ENCODE measurements at places on chromosomes 11 and 22.

DNA sequence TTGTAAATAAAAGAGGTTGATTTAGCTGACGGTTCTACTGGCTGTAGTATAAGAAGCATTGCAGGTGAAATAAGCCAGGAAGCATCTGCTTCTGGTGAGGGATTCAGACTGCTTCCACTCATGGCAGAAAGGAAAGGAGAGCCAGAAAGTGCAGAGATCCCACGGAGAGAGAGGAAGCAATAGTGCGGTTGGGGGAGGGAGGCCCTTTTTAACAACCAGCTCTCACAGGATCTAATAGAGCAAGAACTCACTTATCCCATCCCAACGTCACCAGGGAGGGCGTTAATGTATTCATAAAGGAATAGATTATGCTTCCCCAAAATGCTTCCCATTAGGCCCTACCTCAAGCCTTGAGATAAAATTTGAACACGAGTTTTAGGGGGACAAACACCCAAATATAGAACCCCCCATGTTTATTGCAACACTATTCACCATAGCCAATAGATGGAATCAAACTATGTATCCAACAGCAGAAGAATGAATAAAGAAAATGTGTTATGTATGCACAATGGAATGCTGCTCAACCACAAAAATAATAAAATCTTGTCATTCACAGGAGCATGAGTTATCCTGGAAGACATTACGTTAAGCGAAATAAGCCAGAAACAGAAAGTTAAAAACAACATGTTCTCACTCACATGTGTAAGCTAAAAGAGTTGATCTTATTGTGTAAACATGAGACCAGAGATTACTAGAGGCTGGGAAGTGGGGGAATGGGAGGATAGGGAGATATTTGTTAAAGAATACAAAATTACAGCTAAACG lies 908.3 kb upstream of the ANO3 start:
- DNase-seq, result no peak

DNA sequence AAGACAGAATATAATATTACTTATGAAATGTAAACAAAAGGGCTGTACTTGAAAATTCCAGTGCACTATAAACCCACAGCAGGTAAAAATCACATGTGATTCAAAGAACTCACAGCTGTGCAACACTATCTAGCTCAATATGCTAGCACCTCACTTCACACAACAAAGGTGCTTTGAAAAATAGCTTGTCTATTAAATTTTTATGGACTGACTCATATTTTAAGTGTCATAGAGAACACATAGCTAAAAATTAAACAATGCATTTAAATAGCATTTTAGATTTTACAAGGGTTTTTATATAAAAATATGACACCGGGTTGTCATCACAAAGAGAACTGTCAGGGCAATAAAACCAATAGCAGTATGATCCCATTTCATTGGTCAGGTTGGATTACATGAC lies 1390.5 kb upstream of the TENM4 start:
- DNase-seq, result no peak

- no peak for DNase-seq
Measured at GRCh38 chr11:43830928-43831440, 49.6 kb upstream of the ALKBH3 start.

DNA sequence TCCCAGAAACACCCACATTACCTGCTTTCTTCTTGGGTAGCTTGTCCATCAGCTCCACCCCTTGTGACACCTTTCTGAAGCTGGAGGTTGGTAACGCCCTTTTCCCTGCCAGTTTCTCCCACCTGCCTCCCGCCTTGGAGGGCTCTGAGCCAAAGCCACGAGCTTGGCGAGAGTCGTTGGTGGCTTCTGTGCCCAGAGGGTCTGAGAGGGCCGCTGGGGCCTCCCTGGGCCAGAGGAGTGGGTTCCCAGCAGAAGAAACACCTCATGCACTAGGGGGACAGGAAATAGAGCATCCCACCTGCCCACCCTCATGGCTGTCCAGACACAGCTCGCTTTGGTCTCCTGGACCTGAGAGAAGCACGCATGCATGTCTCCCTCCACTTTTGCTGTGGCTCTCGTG lies 37.9 kb downstream of the B3GAT1 start:
- no peak for DNase-seq

DNA sequence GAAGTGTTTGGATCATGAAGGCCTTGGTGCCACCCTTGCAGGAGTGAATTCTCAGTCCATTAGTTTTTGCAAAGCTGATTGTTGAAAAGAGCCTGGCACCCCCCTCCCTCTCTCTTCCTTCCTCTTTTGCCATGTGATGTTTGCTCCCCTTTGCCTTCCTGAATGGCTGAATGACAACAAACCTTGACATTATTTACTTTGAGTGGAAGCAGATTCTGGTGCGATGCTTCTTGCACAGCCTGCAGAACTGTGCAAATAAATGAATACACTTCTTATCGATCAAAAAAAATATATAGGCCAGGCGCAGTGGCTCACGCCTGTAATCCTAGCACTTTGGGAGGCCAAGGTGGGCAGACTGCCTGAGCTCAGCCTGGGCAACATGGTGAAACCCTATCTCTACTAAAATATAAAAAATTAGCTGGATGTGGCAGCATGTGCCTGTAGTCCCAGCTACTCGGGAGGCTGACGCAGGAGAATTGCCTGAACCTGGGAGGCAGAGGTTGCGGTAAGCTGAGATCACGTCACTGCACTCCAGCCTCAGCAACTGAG lies 2.0 kb upstream of the NARS2 start:
- no peak for DNase-seq

DNA sequence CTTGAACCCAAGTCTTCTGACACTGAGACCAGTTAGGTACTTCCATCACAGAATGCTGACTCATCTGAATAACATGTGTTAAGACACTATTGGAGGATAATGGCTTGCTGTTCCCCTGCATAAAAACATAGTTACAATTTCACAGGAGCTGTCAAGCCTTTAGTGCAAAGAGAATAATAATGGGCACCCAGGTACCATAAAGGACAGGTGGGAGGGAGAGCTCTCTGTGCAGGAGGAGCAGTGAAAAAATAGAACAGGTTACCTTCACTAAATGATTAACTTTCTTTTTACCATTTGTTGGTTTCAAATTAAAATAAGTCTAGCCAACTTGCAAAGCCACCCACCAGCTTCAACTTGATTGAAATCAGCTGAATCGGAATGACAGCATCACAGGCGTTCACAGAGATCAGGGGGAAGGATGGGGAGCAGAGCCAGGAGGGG lies 173.2 kb downstream of the DSCAML1 start:
- no peak for DNase-seq

DNA sequence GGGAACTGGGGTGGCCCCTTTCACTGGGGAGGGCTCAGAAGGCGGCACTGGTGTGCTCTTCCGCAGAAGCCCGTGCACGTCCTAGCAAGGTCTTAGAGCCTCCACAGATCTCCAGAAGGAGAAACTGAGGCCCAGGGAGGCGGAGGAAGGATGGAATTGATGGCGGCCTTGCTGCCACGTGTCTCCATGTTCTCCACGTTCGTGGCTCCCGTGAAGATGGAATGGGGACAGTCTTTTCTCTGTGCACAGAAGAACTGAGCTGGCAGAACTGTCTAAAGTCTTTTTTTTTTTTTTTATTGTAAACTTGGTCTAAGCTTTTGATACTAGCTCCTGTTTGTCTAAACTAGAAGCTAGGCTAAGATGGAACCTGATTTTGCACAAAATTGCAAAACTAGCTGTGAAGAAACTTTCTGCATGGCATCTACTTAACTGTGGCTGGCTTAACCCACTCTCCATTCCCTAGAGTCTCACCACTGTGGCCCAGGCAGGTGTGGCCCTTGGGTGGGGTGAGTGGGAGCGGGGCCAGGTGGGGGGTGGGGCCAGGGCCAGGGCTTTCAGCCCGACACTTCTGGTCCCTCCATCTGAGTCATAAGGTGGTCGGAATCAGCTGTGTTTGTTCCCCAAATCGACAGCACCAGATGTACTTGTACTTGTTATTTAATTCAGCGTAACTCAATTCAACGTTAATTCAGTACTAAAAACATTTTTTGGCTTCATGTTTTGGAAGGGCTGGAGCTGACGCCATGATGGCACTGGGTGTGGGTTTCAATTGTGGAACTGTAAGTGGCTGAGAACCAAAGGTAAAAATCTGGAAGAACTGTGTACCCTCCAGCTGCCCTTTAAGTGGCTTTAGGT lies 120.7 kb downstream of the MPPED1 start:
- DNase-seq, result no peak

DNA sequence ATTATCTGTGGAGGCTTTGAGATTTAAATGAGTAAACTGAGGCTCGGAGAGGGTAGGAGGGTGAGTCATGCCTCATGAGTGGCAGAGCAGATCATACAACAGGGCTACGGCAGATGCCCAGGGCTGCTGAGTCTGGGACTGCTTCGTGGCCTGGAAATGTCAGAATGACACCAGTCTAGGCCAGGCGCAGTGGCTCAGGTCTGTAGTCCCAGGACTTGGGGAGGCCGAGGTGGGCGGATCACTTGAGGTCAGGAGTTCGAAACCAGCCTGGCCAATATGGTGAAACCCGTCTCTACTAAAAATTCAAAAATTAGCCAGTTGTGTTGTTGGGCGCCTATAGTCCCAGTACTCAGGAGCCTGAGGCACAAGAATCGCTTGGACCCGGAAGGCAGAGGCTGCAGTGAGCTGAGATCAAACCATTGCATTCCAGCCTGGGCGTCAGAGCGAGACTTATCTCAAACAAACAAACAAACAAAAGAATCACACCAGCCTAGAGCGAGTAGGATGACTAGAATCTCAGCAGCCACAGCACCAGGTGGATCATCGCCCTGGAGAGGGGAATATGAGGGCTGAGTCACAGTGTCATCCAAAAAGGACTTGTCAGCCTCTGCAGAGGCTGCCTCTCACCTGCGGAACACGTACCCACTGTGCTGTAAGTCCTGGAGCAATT lies 48.6 kb upstream of the ADA2 start:
- DNase-seq, result no peak

GRCh38 chr11:104001561-104002056 lies 34.8 kb upstream of the DDI1 start:
- no peak for DNase-seq

GRCh38 chr22:38569181-38569971 lies 607 bp downstream of the DMC1 start:
- DNase-seq, result no peak

GRCh38 chr11:120216426-120217102 lies 5.7 kb downstream of the OAF start:
- no peak for DNase-seq

DNA sequence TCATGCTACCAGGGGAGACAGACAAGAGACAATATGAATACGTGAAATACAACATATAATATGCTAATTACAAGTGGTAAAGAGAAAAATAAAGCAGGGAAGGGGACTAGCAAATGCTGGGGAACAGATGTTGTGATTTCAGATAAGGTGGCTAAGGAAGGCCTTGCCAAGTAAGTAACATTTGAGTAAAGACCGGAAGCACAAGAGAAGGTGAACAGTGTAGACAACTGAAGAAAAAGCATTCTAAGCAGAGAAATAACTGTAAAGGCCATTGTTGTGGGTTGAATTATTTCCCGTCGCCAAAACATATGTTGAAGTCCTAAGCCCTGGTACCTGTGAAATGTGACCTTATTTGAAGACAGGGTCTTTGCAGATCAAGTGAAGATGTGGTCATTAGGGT lies 63.7 kb upstream of the EED start:
- peak; percentile 51 for DNase-seq

GRCh38 chr11:128153697-128154048 lies 433.7 kb downstream of the ETS1 start:
- no peak for DNase-seq

DNA sequence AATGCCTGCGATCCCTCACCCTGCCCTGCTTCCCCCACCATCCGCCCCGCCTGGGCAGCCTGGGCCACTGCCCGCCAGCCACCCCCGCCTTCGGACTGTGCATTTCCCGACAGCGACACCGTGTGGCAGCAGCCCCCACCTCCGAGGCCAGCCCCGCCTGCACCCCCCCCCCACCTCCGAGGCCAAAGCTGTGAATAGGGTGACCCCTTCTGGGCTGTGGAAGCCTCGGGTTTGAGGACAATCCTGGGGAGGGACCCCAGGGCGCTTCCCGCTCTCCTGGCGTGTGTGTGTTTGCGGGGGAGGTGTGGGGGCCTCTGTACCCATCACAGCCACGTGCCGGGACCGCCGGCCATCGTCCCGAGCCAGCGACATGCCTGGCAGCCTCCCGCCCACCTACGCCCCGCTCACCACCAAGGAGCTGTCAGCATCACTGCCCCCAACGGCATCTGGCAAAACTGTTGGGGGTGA lies 33.8 kb upstream of the PPARA start:
- DNase-seq, result peak; percentile 71

- no peak for DNase-seq
Measured at GRCh38 chr11:58712531-58712930, 19.2 kb downstream of the GLYAT start.

DNA sequence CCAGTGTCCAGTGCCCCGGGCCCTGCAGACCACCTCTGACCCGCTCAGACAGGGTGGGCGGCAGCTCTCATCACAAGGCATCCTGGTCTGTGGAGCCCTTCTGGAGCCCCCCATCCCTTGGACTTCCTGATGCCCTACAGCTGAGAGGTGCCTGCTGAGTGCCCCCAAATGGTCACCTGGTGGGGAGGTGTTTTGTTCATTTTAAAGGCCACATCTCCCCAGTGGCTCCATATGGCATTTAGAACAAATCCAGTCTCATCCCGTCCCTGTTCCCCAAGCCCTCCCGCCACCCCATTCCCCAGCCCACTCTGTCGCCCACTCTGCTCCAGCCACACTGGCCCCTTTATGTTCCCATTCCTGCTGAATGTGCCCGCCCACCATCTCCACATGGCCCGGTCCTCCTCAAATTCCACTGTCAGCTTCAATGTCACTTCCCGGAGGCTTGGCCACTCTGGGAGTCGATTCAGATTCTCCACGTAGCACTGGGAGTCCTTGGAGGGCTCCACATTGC lies 32.8 kb downstream of the OSBPL5 start:
- DNase-seq, result no peak

DNA sequence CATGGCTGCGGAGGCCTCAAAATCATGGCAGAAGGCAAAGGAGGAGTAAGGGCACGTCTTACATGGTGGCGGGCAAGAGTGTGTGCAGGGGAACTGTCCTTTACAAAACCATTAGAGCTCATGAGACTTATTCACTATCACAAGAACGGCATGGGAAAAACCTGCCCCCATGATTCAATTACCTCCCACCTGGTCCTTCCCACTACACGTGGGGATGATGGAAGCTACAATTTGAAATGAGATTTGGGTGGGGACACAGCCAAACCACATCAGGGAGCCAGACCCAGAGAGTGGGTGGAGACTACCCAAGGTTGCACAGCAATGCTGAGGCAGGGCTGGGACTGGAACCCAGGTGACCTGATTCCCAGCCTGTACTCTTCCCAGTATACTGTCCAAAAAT lies 8.6 kb upstream of the TMPRSS6 start:
- DNase-seq, result no peak

DNA sequence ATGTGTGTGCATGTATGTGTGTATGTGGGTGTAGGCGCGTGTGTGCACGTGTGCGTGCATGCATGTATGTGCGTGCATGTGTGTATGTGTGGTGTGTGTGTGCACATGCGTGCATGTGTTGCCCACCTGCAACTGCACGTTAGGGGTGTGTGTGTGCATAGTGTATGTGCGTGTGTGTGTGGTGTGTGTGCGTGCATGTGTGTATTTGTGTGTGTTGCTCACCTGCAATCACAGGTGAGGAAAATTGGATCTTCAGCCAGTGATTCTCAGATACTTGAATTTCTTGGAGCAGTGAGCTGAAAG lies 54.3 kb downstream of the ST14 start:
- no peak for DNase-seq
